ENCODE measurements at places on chromosomes 7 and 10.

DNA sequence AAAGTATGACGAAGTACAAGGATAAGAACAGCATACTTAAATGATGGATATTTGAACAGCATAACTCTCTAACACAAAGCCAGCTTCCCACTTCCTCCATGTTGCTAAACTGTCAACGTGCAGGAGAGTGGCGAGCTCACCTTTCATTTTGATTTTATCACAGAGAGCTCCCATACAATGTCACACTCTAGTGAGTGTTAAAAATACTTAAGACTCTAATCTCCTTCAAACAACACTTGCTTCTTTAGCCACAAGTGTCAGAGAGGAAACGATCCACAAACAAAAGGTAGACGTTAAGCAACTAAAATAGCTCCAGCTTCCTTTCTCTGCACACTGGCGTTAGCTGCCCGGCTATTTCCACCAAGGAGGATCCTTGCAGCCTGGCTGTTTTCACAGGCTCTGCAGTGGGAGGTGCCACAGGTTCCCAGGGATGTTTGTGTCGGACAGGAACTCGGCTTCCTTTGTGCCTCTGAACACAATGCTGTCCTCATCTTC is 194.6 kb downstream of the COBL start:
- DNase-seq, result peak; percentile 8

DNA sequence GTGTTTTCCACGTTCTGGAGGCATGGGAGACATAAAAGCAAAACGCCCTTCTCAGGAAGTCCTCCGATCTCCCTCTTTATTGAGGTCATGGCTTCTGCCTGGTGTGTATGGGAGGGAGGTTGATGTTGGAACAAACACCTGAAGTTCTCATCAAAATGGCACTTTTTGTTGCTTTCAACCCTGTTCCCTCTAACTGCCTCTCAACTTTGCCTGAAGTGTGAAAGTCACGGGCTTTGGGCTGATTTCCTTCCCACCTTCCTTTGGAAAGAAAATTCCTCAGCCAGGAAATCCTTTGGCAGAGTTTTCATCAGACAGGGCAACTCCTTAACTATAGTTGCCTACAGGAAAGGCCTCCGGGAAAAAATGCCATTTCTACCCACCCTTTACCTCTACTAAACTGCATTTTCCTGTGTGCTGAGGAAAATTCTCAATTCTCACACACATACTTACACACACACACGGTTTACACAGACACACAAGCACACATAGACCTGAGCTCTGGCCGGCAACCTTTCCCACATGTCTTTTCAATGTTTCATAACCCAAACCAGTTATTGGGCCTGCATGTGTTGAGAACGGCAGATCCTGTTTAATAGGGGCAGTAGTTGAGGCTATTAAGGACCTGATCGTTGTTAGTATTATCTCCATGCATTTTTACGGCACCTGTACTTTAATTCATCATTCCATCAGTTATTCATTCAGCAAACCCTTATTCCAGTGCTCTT is 36.4 kb downstream of the CYP17A1 start:
- DNase-seq, result no peak

- no peak for DNase-seq
These were observed 16.0 kb downstream of the DGKB start for GRCh38 chr7:14886533-14886932.

GRCh38 chr10:80966326-80966986 is 428.8 kb downstream of the SH2D4B start:
- DNase-seq, result no peak

- no peak for DNase-seq
These were observed 134.6 kb downstream of the PIP4K2A start for GRCh38 chr10:22579826-22580225.

GRCh38 chr10:108615576-108616320 is 1307.6 kb downstream of the XPNPEP1 start:
- DNase-seq, result no peak

GRCh38 chr7:25066253-25066652 is 58.8 kb downstream of the CYCS start:
- DNase-seq, result no peak

DNA sequence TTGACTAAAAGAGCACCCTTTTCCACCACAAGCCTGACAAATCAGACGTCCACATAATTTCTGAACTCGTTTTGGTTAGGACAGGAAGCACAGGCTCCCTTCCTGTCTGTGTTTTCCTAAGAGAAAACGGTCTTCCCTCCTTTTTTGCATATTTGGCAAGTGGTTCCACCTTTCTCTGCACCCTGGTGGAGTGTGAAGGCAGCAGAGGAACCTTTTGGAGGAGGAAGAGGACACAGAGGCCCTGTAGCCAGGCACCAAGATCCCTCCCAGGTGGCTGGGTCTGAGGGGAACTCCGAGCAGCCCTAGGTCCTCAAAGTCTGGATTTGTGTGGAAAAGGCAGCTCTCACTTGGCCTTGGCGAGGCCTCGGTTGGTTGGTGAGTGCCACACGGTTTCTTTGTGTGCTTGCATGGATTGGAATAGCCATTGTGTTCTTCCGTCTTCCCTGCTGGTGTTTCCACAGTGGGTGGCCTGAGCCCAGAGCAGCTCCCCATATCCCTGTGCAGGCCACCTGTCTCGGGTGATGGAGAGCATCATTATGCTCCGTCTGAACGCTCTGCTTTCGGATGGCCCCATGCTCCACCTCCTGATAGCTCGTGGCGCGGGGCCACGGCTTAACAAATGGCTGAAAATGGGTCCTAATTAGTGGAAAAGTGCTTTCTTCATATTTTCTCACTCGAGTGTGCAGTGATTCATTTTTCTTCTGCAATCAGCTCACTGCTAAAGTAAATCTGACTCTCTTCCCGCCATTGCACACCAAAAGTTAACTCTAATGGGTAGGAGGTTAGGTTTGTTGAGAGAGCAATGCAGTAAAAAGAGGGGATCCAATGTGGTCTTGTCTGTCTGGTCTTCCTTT is 4.2 kb downstream of the IKZF1 start:
- DNase-seq, result no peak

DNA sequence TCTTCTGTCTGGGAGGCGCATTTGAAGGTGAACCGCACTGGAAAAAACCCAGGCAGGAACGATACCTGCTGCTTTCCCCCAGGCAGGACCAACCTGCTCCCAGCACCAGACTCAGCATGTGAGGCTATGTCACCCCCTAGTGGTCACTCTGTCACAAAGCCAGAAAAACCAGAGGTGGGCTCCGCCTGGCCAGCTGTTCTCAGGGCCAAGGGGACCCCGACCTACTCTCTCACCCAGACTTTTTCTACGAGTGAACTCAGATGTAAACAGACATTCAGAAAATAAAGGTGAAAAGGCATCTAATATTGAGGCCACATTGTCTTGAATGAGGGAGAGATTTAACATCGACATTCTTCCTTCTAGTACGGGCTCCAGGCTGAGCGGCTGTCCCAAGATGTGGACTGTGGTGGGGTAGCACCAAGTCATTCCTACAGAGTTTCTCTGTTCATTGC is 117.3 kb downstream of the PRKAG2 start:
- DNase-seq, result peak; percentile 64

DNA sequence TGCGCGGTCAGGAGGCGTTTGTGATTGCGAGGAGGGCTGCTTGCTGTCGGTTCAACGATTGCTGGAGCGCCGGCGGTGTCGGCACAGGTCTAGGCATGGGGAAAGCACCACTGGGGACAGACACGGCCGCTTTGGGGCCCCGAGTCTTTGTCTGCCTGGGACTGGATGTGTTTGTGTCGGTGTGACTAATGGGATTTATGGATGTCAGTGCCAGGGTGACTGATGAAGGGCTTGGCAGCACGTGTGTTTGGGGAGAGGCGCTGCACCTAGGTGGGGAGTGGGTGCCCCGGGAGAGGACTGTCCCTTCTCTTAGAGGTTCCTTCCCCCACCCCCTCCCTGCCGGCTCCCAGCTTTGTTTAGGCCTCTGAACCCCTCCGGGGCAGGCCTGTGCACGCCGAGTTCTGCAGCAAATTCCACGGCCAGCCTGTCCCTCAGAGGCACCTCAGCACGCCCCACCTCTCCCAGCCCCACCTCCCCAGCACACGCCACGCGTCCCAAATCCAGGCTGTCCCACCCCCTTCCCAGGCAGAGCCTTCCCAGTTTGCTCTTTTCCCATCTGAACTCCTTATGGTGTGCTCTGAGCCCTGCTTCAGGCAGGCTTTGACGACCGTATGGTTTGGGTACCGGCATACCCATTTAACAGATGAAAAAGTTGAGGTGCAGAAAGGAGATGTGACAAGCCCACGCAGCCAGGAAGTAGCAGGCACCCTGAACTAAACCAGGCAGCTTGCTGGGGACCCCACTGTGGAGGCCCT is 6.4 kb upstream of the TNRC18 start:
- DNase-seq, result no peak

DNA sequence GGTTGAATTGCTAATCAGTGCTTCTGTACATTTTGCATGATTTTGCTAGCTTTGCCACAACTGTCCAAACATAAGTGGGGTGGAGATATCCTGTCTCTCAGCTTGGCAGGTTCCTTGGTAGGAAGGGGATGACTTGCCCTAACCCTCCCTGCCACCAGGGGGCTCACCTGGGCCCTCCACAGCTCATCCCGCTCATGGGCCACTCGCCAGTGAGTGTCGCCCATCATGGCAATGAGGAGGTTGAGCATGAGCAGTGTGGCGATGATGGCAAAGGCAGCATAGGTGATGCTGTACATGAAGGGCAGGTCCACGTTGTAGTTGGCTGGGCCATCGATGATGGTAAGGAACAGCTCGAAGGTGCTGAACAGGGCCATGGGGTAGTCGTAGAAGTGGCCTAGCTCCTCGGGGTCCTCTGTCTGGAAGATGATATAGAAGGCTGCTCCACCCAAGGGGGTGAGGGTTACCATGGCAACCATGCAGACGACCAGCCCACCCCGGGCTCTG is 12.2 kb downstream of the TRPV6 start:
- DNase-seq, result no peak

DNA sequence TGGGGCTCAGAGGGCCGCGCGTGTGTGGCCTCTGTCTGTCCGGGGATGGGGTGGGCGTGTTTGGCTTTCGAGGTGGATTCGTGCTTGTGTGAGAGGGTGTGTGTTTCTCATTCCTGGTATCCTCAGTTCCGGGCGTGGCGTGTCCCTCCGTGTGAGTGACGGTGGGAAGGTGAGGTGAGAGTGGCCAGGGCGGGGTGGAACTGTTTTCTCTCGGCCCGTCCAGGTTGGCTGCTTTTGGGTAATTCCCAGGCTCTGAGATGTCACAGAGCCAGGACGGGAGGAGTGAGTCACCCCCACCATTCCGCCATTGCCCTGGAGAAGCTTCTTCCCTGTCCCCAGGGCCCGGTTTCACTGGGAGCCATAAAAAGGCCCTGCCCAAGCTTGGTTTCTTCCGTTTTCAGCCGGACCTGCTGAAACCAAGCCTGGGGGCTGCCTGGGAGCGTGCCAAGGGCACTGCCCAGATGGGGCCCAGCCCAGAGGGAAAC is 21.3 kb upstream of the CLDN4 start:
- no peak for DNase-seq

GRCh38 chr10:49177391-49178355 is 10.5 kb downstream of the TMEM273 start:
- no peak for DNase-seq

GRCh38 chr7:94375691-94376090 is 19.0 kb upstream of the COL1A2 start:
- no peak for DNase-seq

DNA sequence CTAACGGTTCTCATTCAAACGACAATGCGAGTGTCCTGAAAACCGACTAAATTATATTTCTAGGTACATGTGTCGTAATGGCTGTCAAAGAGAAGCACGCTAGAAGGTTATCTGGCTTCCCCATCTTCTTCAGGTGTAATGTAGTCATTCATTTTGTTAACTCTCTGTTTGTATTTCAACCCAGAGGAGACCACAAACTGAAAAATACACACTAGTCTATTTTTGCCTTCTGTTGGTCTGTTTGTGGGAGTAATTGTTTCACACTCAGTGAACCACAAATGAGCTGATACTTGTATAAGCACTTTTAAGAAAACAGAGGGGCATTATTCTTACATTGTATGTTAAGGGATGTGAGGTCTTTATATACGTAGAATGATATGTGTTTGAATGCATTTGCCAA is 305.9 kb downstream of the GATA3 start:
- DNase-seq, result no peak

DNA sequence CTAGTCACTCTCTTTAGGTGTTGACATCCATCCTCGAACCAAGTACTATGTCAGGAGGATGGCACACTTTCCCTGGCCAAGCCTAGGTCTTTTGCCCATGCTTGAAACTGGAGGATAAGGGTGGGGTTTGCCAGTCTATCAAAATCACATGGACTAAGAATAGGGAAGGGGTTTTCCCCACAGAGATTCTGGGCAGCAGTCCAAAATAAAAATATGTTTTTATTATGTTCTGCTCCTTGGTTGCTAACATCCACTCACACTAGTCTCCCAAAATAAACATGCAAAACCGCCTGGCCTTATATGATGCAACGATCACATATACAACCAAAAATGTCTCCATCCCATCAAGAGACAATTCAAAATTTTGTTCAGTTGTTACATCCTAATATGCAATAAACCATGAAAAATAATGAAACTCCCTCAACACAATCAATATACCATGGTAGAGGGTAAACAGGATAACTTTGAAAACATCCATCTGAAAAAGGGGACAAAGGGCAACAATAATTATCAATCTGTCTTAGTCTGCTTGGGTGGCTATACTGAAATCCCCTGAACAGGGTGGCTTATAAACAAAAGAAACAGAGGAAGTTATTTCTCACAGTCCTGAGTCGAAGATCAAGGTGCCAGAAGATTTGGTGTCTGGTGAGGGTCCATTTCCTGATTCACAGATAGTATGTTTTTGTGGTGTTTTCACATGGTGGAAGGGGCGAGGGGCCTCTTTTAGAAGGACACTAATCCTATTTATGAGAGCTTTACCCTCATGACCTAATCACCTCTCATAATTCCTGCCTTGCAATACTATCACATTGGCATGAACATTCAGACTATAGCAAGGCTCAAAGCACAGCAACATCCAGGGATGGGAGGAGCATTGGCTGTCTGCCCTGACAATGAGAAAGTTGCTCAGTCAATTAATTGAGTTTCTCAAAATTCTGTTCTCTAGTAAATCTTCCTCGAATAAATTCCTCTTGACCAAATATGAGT is 159.3 kb downstream of the ETV1 start:
- DNase-seq, result no peak

DNA sequence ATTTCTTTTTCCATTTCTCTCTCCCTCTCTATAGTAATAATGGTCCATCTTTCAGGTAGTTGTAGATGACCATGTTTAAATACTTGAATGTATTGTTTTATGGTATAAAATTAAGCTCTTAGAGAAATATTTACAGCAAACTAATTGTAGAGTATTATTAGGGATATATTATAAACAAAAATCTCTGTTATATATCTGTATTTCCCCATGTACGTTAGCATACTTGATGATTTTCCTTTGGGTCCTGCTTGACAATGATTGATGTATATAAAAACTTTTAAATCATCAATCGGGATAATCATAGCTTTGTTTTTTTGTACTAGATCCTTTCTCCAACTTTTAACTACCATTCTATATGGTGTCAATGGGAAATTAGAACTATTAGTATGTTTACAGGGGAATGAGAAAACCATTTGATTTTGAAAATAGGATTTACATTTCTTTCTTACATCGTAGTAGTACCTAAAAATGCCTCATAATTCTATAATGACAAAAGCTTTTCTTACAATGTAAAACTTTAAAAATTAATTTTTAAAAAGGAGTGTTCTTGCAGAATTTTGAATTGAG is 117.5 kb upstream of the CDK13 start:
- DNase-seq, result no peak

Data from neuronal stem cell (in vitro differentiated cells).